Fibroblast of the aortic adventitia (primary cell): ENCODE measurements at places on chromosomes 7 and 10.

DNA sequence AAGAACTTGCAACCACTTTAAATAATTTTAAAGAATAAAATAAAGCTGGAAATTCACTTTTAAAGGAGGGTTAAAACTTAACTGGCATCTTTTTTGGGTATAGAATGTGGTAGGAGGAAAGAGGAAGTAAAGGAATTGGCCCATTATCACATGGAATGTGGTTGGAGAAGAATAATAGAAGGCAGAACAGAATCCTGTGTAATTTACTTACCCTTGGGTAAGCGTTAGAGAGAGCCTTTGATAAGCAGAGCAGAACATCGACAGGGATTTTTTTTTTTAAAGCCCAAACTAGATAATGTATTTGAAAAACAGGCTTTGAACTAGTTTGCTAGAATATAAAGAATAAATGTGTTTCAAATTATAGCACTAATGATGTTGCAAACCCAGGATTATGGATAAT is 199.8 kb upstream of the KIAA1217 start:
- DNase-seq, result no peak

DNA sequence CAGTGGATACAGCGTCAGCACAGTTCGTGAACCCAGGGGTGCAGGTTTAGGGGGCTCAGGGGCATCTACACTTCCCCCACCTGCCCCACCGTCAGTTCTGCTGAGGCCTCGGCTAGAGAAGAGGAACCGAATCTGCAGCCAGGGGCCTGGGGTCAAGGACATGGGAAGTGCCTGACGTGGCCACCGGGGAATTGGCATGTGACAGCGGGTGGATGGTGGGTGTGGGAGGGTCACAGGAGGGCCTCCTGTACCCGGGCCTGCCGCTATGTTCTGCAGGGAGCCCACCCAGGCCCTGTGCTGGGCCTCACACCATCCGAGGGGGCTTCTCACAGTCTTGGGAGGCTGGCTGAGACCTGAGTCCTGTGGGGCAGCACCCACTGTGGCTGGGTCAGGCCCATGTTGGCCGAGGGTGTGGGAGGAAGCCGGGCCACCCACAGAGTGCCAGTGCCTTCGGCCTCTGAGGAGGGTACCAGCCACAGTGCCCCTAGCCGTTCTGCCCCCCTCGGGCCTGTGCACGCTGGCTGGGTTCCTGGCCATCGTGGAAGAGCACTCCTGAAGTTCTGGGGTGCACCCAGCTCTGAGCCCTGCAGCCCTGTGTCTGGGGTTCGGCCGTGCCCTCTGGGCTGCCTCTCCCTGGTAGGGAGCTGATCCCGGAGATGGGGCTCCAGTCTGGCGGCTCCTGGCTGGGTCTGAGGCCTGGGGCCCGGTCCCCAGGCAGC is 5.9 kb downstream of the TTYH3 start:
- DNase-seq, result no peak

DNA sequence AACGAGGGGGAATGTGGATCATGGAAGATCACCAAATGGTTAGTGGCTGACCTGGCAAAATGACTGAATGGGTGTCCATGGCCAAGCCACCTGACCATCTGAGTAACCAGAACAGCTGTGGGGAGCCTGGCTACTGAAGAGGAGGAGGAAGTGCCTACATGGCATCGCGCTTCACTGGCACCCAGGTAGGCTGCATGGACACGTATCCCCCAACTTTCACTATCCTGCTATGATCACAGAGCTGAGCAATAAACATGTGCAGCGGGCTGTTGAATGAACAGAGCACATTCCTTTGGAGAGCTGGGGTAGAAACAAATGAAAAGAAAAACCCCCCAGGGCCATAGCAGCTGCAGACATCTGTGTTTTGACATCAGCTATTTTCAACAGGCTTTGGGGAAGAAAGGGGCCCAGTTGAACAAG is 6.5 kb downstream of the AKR1B1 start:
- no peak for DNase-seq

- no peak for DNase-seq
These were observed 17.7 kb upstream of the KLF6 start for GRCh38 chr10:3802526-3803265.

GRCh38 chr10:100791369-100792058 is 46.1 kb downstream of the PAX2 start:
- DNase-seq, result peak; percentile 2

GRCh38 chr10:59692113-59692512 is 17.5 kb downstream of the SLC16A9 start:
- DNase-seq, result no peak

DNA sequence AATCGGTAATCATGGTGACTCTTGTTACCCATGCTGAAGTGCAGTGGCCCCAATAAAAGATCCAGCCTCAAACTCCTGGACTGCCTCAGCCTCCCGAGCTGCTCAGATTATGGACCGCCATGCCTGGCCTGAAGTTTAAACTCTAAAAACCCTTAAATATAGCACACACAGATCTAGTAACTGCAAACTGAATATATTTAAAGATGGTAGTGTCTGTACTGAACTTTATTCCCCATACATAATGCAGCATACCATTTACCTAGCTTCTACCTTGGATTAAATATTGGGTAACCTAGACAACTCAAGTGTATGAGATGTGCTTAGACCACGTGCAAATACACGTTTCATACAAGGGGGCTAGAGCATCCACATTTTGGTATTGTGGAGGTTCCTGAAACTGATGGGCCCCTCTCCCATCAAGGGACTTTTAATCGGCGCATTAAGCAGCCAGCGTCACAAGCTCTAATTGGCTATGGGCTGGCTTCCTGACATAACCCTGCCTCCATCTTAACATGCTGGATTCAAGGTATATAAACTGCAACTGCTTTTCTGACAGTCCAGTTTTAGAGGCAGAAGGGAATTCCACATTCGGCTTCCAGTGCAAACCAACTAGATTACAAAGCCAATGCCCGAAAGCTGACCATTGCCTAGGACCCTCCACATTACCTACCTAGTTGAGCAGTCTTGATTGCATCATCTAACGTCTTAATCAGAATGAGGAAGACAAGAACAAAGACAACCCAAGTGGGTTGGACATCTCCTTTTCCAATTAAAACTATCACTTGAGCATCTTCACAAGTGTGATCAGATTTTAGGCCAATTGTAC is 13.0 kb downstream of the HNRNPA2B1 start:
- DNase-seq, result no peak

GRCh38 chr7:112897839-112898431 is 107.7 kb upstream of the TMEM168 start:
- no peak for DNase-seq

- no peak for DNase-seq
These were observed 96.9 kb downstream of the TES start for GRCh38 chr7:116307253-116307652.

- no peak for DNase-seq
These were observed 17.4 kb downstream of the TRIM8 start for GRCh38 chr10:102661658-102662028.

DNA sequence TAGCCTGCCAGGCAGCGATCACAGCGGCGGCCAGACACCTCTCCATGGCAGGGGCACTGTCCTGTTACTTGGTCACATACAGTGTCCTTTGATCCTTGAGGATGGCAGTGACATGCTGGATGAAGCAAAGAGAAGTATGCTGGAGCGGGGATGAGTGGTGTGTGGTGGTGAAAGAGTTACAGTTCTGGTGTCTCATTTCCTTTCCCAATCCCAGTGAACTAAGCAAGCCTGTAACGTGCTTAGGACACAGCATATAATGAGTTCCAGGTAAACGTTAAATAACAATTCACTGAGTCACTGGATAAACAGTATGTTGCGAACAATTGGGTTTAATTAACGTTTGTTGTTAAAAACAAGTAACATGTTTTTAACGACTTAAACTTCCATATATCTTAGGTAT is 63.5 kb upstream of the LAMB1 start:
- no peak for DNase-seq

DNA sequence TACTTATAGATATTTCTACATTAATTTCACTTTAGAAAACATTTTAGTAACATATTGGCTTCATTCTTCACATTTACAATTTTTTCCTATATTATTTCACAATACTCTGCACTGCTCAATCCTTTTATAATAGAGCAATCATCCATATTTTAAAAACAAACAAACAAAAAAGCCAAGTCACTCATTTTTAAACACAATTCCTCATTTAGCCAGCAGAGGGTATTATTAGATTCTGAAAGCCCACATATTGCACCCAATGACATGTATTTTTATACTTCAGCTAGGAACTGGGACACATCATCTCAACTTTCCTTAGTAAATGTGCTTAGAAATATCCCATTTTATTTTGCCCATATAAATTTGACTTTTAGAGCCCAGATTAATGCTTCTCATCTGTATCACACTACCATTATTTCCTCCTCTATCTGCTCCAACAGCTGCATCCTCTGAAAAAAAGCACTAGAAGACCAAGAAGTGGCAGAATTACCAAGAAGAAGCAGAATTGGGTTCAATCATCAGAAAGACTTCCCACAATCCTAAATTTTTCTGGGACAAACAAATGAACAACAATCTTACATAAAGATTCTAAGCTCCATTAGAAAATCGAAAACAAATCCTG is 29.5 kb downstream of the CTNNA3 start:
- peak; percentile 44 for DNase-seq

DNA sequence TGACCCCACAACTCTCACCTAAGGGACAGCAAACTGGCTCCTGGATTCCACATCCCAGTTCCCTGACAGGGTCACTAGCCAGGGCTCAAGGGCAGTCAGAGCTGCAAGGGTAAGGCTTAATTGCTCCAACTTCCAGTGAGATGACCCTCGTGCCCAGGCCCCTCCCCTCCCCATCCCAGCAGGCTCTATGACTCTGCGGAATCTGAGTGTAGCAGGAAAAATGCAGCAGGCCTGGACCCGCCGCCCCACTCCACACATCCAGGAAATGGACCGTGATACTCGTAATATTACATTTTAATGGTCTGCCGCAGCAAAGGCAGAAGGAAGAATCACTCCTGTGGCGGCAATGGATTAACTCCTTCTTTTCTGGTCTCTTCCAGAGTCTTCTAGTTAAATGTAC is 91.7 kb upstream of the CHST15 start:
- DNase-seq, result no peak

- no peak for DNase-seq
These were observed 82.9 kb upstream of the ANLN start for GRCh38 chr7:36306722-36307121.

DNA sequence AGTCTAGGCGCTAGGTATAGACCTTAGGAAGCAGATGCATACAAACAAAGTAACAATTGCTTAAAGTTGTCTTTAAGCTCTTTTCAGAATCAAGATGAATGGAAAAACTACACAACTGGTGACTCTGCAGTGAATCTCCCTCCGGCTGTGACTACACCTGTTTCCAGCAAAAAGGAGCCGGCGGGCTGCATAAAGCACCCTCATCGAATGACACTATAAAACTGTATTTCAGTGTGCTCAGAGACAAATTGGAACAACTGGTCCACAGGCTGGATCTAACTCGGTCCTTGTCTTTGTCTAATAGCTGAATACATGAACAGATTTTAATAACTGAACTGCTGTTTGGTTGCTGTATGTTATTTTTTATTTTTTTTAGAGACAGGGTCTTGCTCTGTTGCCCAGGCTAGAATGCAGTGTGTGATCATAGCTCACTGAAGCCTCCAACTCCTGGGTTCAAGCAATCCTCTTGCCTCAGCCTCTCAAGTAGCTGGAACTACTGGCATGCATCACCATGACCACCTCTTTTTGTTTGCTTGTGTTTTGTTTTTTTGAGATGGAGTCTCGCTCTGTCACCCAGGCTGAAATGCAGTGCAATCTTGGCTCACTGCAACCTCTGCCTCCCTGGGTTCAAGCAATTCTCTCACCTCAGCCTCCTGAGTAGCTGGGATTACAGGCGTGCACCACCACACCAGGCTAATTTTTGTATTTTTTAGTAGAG is 64.2 kb upstream of the SVIL start:
- no peak for DNase-seq

DNA sequence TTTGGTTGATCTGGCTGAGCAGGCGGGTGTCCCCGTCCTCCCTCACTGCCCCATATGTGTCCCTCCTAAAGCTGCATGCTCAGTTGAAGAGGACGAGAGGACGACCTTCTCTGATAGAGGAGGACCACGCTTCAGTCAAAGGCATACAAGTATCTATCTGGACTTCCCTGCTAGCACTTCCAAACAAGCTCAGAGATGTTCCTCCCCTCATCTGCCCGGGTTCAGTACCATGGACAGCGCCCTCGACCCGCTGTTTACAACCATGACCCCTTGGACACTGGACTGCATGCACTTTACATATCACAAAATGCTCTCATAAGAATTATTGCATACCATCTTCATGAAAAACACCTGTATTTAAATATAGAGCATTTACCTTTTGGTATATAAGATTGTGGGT is 26.9 kb upstream of the TRIM56 start:
- peak; percentile 67 for DNase-seq

DNA sequence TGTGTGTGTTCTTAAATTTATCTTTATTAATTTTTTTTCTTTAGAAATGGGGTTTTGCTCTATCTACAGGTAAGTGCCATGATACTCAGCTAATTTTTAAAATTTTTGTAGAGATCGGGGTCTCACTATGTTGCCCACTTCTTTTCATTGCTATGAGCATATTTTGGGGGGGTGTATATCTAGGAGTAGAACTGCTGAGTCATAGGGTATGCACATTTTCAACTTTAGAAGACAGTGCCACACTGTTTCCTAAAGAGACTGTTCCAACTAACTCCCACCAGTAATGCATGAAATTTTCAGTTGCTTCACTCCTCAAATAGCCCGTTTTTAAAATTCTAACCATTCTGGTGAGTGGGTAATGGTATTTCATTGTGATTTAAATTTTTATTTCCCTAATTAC is 108.3 kb downstream of the CUL2 start:
- no peak for DNase-seq

GRCh38 chr7:6502886-6503285 is 48.4 kb downstream of the GRID2IP start:
- no peak for DNase-seq

GRCh38 chr10:29068302-29068701 is 220.6 kb upstream of the LYZL1 start:
- no peak for DNase-seq

DNA sequence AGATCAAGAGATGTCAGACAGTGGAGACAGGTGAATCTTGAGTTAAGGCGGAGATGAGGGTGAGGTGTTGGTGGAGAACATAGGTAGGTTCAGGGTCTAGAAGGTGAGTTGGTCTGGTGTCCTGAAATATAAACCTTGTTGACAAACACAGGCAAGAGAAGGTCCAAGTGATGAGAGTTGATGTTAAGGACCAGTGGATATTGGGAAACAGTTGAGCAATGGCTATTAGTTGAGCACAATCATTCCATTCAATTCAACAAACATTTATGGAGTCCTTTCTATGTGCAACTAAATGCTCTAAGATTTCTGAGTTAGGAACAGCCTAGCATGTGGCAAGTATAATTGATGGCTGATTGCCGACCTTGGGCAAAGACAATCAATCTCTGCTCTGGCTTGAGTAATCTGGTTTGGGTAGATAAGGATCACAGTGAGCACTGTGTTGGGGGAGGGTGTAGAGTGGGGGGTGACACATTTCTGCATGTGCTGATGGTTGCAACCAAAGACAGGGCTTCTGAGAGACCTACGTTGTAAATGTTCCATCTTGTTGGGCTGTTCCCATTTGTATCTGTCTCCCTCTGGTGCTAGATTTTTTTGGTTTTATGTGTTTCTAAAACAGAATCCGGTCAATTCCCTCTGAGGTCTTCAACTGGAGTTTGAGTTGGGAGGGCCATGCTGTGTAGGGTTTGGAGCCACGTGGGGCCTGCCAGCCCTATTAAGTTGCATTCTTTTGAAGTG is 201.1 kb downstream of the BAMBI start:
- DNase-seq, result no peak
